ENCODE measurements at places on chromosomes 4 and X.

- DNase-seq, result no peak
Measured at GRCh38 chrX:133575501-133576136, 160.3 kb upstream of the GPC4 start.

DNA sequence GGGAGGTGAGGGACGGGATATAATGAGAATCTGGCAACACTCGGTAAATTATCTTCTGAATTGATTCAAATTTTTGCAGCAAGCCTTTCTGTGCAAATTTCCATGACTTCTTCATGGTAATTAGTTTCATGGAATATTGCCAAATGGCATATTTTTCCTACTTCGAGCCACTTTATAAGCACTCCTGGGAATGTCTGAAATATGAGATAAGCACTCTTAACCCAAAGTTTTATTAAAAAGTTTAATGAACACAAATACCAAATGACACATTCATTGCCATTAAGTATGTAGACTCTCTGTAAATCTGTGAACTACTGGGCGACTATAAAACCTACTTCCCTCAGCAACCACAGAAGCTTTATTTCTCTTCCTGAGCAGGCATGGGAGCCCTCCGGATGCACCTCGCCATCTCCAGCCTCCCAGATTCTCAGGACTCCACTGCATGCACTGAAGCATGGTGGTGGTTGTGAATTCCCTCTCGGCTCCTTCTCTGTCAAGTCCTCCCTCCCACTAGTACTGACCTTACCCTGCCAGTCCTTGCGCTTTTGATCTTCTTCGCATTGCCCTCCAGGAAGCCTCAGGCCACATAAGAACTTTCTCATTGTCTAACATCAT lies 154.4 kb upstream of the RPL34 start:
- no peak for DNase-seq

DNA sequence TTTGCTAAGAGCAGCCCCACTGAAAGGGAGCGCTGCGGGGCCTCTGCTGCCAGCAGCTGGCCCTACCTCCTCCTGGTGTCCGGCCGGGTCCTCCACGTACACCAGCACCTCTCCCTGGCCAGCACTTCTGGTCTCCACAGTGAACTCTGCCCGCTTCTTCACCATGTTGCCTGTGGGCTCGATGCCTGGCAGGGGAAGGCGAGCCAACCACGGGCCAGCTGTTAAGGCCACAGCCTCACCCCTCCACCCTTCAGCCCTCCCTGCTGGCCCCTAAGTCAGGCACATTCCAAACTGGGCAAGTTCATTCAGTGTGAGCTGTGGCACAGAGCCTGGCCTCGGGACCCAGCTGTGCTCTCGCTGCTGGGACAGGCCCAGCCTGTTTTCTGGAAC lies 7.8 kb downstream of the FLNA start:
- no peak for DNase-seq

GRCh38 chrX:74453178-74453577 lies 31.9 kb downstream of the SLC16A2 start:
- DNase-seq, result no peak

GRCh38 chr4:123340381-123340701 lies 56.3 kb upstream of the SPRY1 start:
- DNase-seq, result no peak

DNA sequence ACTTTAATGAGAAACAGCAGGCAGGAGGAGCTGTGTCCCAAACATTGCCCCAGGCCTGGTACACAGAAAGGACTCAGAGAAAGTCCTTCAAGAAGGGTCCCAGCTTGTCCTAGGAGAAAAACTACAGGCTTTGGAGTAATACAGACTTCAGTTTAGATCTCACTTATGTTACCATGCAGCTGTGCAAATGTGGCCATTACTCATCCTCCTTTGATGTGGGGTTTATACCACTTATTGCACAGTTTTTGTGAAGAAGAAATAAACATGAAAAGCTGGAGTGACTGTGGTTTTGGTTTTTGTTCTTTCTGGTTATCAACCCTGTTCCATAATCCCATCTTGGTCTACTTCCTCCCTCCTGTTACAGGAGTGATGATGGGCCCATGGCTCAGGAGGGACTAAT lies 8.1 kb upstream of the CYTL1 start:
- no peak for DNase-seq

GRCh38 chrX:21581479-21581878 lies 76.7 kb downstream of the KLHL34 start:
- DNase-seq, result no peak

DNA sequence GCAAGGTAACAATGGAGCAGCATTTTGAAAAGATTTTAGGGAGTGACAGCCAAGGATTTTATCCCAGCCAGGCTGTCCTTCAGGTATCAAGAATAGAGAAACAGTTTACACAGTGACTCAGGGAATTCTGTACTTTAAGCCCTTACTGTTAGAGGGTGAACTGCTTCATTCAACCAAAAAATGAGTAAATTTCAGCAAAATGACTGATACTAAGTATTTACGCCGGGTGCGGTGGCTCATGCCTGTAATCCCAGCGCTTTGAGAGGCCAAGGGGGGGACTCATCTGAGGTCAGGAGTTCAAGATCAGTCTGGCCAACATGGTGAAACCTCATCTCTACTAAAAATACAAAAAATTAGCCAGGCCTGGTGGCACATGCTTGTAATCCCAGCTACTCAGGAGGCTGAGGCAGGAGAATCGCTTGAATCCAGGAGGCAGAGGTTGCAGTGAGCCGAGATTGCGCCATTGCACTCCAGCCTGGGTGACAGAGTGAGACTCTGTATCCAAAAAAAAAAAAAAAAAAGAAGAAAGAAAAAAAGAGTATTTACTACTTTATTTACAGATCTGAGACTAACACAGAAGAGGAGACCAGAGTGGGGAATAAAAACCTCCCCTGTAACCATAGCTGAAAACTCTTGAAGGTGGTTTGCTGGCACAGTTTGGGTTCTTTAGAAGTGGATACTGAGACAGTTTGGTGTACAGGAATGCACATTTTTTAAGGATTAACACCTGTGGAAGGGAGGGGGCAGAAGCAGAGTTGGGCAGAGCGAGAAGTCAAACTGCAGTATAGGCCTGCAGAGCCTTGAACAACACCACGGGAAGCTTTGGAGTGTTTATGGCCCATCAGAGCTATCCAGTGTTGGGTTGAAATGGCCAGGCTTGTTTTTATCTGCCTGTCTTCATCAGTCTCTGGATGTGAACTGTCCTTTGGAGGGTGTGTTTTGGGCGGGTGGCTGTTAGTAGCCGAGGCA lies 40.5 kb downstream of the TMEM131L start:
- DNase-seq, result no peak

DNA sequence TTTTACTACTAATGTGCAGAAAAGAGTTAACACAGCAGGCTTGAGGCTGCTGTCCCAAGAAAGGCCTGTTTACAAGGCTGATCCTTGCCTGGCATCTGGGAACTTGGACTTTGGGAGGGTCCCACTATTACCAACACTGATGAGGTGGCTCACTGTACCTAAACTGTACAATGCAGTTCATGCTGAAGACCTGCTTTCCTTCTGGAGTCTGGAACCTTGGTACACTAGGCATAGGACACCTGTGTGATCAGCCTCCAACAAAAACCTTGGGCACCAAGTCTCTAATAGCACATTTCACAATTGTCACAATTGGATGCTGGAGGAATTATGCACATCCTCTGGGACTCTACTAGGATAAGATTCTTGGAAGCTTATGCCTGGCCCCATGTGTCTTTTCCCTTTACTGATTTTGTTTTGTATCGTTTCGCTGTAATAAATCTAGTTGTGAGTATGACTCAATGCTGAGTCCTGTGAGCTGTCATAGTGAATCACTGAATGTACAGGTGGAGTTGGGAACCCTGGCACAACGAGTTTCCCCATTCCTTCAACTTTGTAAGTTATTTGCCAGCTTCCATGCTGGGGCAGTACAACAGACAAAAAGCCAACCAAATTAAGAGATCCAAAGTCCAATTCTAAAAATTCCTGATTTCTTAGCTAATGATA lies 45.9 kb downstream of the TEC start:
- DNase-seq, result no peak

DNA sequence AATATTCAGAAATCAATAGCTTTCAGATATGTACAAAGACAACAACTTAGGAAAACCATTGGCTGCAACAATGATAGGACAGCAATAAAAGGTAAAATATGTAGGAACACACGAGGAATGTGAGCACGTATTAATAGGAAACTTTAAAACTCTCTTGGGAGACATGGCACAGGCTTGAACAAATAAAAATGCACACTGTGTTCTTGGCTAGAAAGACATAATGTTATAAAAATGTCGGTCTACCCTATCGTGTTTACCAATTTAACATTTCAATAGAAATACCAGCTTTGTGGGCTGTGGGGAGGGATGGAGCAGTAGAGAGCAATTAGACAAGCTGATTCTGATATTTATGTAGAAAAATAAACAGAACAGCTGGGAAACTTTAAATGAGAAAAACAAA lies 69.0 kb upstream of the FAM9B start:
- no peak for DNase-seq

DNA sequence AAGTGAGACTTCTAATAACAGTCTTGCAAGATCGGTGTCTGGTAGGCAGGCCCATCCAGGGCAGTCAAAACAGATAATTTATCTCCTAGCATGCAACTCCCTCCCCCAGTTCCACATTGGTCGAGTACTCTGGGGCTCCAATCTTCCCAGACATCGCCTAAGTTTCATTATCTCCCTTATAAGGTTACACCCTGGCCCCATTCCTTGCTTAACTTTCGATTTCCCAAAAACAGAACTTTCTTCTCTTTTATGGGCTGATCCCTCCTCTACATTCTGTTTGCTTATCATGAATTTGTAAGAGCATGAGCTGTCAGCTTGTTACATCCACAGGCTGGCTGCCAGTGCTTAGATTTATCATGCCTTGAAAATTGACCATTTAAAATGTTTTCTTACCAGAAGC lies 471.3 kb downstream of the TECRL start:
- DNase-seq, result no peak

DNA sequence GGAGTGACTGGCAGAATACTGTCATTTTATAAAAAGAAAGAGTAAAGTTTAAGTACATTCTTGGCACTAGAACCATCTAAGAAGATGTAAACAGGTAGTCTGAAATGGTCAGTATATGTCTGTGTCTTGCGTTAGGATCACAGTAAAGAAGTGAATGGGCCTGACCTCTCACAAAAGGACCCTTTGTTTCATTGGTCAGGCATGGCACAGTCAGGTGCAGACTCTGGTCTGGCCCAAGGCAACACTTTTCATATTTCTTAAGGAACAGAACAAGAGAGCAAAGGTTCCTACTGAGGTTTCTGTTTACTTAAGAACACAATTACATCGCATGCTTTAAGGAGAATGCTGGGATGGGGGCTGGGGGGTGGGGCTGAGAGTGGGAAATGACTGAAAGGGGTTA lies 48.1 kb downstream of the RPGR start:
- no peak for DNase-seq

DNA sequence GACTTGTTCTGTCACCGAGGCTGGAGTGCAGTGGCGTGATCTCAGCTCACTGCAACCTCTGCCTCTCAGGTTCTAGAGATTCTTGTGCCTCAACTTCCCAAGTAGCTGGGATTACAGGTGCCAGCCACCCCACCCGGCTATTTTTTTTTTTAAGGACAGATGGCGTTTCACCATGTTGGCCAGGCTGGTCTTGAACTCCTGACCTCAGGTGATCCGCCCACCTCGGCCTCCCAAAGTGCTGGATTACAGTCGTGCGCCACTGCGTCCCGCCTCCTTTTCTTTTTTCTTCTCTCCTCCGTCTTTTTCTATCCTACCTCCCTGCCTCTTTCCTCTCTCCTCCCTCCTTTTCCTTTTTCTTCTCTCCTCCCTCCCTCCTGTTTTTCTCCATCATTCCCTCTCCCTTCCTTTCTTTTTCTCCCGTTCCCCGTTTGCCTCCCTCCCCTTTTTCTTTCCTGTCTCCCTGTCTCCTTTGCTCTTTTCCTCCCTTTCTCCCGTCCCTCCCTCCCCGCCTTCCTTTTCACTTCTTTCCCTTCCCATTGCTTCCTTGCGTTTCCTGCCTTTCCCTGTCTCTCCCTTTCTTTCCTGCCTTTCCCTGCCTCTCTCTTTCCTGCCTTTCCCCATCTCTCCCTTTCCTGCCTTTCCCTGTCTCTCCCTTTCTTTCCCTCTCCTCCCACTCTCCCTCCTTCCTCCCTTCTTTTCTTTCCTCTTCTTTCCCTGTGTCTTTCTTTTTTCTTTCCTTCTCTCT lies 2.1 kb upstream of the SLC25A6 start:
- DNase-seq, result peak; percentile 28
